ENCODE measurements at places on chromosomes 2 and 18.

DNA sequence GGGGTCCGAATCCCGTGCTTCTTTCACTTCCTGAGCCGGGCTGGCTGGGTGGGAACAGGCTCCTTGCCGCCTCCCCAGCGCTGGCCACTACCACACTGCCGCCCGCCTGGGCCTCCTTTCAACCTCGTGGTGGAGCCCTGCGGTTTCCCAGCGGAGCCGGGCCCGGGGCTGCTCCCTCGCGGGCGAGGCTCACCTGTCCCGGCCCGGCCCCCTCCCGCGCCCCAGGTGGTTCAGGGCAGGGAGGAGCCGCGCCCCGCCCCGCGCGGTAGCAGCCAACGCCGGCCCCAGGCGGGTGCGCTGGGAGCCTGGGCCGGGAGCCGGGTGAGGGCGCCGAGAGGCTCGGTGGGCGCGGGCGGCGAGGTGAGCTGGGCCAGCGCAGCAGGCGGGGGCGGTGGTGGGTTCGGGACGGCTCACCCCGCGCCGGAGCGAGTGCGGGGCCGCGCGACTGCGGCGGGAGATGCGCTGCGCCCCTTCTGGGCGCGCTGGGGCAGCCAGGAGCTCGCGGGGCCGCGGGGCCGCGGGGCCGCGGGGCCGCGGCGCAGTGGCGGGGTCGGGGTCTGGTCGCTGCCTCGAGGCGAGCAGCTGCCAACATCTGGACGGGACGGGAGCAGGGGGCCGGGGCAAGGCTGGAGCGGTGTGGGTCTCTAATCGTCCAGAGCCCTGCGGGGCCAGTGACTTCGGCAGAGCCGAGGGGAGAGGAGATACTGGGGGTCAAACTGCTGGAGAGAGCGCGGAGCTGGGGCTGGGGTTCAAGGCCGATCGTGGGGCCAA lies at the start of gene LYPD6B:
Gene LYPD6B (plus strand): TSS at position 258 of the 771 bp plus-strand sequence. CDS start 92,250 bp downstream, outside the sequence.
- DNase-seq, result no peak

DNA sequence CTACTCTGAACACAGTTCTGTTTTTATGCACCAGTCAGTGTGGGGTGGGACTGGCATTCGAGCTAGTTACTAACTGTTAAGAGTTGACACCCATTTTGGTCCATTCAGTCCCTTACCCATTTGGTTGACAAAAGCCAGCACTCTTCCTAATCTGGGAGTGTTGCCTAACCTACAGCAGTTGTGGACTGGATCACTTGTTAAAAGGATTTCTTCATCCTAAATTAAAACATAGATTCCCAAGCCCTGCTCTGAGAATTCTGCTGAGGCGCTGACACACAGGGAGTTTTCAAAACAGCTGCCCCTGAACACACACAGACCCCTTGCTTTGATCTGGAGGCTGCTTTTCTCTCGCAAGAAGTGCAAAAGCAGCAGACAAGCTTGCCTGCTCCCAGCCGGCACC lies 6.4 kb downstream of the TIMM21 start:
- DNase-seq, result no peak

DNA sequence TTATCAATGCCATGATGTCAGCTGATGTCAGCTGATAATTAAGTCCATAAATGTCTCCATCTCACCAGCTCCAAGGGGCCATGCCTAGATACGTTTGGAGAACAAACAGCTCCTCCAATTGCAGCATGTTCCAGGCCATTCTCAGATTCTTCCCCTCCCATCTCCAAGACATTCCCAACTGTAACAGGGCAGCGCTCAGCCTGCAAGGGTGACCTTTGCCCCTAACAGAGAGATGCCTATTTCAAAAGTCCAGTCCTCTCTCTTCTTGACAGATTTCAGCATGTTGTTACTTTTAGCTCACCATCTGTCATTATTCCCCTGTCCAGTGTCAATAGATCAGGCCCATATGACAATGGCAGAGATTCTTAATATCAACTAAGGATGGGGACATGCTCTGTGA lies 9.9 kb downstream of the PSD4 start:
- DNase-seq, result no peak

DNA sequence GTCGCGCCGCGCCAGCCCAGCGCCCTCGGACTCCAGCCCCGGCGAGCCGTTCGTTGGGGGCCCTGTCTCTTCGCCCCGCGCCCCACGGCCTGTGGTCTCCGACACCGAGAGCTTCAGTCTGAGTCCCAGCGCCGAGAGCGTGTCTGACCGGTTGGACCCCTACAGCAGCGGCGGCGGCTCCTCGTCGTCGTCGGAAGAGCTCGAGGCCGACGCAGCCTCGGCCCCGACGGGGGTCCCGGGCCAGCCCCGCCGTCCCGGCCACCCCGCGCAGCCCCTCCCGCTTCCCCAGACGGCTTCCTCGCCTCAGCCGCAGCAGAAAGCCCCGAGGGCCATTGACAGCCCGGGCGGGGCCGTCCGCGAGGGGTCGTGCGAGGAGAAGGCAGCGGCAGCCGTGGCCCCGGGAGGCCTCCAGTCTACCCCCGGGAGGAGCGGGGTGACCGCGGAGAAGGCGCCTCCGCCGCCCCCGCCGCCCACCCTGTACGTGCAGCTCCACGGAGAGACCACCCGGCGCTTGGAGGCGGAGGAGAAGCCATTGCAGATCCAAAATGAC lies 1.4 kb downstream of the PHLPP1 start:
- DNase-seq, result peak; percentile 76

DNA sequence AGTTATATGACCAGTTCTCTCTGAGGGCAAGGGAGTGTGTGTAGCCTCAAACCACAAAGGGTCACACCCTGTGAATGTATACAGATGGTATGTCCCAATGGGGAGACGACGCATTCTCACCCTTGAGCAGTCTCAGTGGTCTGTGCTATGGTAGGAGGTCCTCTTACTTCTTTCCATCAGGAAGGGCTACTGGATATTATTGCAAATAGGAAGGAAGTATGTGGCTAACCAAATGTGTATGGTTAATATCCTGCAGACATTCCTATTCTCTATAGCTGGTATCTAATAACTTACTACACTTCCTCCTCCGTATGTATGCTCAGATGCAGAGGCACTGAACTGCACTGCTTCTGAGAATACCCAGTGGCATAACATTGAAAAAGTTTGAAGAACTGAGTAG lies 306.7 kb upstream of the CCDC68 start:
- no peak for DNase-seq

- no peak for DNase-seq
These were observed 20.9 kb downstream of the GREB1L start for GRCh38 chr18:21262979-21263378.

DNA sequence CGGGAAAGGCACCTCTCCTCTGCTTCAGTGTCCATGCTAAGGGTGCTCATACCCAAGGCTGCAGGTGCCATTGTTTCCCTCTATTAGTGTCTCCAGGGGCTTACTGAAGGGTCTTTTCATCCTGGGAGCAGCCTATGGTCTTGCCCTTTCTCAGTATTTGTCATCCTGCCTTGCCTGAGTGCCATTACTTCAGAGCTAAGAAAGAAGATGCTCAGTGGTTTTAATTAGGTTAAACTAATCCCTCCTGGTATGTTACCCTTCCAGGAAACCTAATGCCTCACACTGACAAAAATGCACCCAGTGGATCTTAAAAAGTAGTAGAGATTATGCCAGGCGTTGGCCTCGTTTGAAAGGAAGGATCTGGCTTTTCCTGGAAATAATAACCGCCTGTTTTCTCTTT lies 151.4 kb downstream of the LRRTM1 start:
- no peak for DNase-seq

DNA sequence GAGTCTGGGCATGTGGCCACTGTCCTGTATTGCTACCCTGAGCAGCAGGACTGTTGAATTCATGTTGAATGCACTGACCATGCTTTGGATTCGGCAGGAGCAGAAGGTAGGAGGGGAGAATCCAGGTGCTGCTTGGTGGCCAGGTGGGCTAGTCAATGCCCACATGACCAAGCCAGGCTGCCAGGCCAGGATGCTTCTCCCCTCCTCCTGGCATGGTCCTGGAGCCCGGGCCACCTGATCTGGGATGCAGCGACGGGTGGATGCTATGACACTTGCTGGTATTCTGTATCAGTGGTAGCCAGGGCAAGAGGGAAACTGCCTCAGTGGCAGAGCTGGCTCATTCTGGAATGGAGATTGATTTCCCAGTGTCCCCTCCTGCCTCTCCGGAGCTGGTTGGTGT lies 14.8 kb upstream of the SIX2 start:
- DNase-seq, result no peak

- DNase-seq, result no peak
These were observed 91.4 kb upstream of the RBMS1 start for GRCh38 chr2:160584972-160585494.

GRCh38 chr2:44959855-44960254 lies 18.4 kb downstream of the SIX3 start:
- no peak for DNase-seq

- no peak for DNase-seq
These were observed 311.3 kb downstream of the ARHGAP15 start for GRCh38 chr2:143440411-143441012.

GRCh38 chr2:183497861-183498260 lies 373.6 kb downstream of the NUP35 start:
- no peak for DNase-seq

GRCh38 chr2:88179228-88179679 lies 9.1 kb downstream of the THNSL2 start:
- no peak for DNase-seq

- DNase-seq, result no peak
These were observed 46.8 kb downstream of the RPIA start for GRCh38 chr2:88738271-88738670.

DNA sequence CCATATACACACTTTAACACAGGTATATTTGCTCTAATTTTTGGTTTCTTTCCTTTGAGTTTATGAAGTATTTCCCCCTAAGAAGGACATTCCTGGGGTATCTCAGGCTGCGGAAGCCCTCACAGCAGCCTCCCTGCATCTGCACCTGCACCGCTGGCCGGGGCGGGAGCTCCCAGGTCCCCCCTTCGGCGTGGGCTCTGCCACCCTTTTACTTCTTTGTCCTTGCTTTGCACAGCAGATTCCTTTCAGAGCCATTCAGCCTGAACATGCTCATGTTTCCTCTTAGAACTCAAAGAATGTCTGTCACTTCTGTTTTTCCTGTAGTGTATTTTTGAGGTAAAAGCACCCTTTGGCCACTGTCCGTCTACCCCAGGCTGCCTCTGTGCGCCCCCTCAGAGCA lies 146.5 kb downstream of the SNTG2 start:
- DNase-seq, result no peak

DNA sequence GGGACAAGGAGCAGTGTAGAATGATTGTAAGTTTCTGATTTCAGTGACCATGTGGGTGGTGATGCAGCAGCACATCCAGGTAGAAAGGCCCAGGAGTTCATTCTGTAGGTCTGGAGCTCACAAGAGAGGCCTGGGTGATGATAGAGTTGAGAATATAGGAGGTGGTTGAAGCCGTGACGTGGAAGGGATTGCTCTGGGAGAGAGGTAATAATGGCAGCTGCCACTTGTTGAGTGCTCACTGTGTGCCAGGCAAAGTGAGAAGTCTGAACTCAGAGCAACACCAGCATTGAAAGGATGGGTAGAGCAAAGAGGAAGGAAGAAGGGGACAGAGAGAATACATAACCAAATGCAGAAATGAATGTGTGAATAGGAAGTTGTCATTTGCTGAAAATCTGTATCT lies 3.3 kb downstream of the TTLL4 start:
- no peak for DNase-seq

DNA sequence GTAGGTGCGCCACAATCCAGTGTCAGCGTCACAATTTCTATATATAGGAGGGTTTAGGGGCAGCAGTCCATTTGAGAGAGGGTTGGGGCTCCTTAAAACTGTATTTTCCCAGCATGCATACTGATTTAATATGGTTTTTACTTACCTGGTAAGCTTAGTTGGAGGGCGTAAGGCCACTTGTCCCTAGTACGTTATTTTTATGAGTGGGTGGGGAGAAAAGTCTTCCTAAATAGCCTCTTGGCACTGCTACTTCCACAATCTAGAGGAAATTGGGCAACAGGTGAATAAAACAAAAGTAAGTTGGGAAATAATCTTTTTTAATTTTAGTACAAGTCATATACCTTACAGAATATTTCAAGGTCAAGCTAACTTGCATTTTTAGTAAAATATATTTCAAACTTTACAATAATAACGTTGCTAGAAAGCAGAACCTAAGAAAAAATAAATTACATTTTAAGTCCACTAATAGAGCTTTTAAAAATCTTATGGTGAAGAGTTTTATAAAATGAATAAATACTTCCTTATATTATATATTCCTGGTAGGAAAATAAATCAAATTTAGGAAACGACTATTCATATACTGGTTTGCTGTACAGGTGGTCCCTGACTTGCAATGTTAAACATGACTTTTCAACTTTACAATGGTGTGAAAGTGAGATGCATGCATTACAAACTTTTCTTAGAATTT lies 20.9 kb downstream of the DHRS9 start:
- no peak for DNase-seq

Measured in left forelimb (tissue), 1 donor.